HuH-7 (cell line): ENCODE measurements at places on chromosomes 11 and 22.

GRCh38 chr11:109026891-109027489 is 362.1 kb downstream of the DDX10 start:
- DNase-seq: no peak

DNA sequence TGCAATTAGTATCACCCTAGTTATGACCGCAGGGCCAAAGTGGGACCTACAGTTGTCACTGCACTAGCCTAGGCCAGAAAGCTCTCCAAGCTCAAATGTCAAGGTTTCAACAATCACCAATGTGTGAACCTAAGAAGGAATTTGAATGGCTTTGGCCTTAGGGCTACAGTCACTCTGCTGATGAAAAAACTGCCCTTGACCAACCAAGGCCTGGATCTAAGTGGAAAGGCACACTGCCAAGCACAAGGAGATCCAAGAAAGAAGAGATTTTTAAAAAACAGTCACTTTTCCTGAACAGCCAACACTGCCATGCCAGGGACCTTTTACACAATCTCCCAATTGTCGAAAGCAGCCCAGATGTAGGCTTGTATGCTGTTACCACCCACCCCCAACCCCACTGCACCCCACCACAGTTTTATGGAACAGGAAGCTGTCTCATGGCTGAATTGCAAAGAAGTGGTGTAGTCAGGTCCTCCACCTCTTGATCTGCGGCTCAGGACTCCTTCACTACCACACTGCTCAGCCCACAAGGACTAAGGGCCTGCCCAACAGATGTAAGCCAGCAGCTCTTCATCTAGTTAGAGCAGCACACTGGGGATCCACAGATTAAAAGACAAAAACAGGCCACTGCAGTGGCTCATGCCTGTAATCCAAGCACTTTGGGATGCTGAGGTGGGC is 32.9 kb downstream of the SMCO4 start:
- DNase-seq: no peak

DNA sequence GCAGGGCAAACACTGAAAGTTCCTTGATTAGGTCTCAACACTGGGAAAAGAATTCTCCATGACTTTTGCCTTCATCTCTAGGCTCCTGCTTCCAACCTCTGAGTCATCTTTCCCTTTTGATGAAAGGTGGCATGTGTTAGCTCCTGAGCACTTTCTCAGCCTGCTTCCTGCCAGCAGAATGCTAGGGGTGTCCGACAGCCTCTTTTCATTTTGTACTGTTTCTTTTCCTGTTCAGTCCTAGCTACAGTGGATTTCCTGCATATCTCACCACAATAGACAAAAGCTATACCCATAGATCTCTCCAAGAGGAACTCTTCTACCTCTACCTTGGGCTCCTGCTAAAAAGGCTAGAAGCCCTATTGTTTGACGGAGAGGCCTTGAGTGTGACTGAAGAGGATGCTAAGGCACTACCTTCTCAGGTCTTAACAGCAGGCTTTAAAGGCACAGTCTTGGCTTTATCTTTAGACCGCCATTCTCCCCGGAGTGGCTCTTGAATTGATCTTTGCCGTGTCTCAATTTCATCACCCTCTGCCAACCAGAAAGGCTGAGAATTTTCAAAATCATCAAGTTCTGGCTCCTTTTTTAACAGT is 145.5 kb downstream of the RBFOX2 start:
- no peak for DNase-seq

DNA sequence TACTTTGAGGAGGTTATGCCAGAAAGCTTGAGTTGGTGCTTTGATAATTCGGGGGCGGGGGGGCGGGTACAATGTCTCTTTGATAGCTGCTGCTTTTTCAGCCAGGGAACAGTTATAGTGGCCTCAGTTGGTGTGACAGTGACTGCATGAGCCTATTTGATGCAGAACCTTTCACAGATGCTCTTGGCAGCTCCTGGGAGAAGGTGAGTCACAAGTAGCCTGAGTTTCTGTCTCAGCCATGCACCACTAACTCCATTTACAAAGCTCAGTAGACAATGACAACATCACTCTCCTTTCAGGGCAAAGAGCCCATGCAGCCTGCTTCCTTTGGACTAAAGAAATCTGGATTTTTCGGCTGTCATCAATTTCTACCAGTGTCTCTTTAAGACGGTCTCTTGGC is 42.1 kb upstream of the SEZ6L start:
- DNase-seq: no peak

DNA sequence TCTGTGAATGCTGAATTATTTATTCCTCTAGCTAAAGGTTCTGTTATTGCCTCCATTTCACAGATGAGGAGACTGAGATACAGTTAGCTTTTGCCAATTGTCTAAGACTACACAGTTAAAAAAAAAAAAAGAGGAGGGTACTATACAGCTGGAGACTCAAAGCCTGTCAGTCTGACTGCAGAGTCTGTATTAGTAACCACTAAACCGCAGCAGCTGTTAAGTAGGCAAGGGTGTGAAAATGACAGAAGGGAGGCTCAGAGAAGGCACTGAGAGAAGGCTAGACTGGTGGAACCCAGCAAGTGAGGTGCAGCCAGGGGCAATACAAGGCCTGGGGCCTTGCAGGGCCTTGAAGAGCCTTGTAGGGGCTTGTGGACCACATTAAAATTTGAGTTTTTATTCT is 181.2 kb downstream of the CSNK2A3 start:
- no peak for DNase-seq
